ENCODE measurements at places on chromosomes 1 and 21.

DNA sequence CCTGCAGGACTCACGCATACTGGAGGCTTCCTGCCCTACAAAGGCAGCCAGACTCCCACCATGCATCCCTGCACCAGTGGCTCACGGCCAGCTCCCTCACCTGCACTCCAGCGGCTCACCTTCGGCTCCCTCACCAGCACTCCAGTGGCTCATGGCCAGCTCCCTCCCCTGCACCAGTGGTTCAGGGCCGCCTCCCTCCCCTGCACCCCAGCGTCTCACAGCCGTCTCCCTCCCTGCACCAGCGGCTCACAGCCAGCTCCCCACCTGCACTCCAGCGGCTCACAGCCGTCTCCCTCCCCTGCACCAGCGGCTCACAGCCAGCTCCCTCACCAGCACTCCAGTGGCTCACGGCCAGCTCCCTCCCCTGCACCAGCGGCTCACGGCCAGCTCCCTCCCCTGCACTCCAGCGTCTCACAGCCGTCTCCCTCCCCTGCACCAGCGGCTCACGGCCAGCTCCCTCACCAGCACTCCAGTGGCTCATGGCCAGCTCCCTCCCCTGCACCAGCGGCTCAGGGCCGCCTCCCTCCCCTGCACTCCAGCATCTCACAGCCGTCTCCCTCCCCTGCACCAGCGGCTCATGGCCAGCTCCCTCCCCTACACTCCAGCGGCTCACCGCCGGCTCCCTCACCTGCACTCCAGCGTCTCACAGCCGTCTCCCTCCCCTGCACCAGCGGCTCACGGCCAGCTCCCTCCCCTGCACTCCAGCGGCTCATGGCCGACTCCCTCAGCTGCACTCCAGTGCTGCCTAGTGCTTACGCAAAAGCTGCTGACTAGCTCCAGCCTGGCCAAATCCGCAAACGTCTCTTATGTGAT, 324.5 kb downstream of the NPHP4 start:
- DNase-seq, result no peak

GRCh38 chr1:17135530-17135929, 16.3 kb upstream of the PADI2 start:
- DNase-seq, result no peak

GRCh38 chr1:25628741-25629421, 12.3 kb downstream of the MAN1C1 start:
- no peak for DNase-seq

DNA sequence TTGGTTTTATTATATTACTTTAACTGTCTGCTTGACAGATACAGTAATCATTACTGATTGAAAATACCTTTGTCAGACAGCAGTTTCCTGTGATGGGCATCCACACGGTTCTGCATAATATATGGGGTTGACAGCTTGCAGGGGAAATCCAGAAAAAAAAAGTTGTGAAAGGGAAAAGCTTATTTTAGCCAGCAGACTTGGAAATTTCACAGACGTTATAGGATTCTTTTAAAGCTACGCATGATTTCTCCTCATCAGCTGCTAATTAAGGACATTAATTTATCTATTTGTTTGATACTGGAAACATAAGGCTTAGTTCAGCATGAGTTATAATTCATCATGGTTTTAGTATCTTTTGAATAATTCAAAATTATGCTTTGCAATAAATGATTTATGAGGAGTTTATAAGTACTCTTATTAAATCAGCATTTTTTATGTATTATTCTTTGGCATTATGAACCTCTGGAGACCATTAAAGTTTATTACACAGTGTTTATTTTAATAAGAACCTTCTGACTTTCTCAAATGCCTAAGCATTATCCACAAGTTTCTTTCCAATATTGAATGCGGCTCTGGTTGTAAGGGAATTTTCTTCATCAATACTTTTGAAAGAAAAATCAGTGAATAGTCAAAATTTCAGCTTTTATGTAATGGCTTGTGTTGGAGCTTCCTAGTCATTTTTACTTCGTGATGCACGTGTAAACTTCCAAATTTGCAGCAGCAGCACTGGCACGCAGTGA, 235.3 kb upstream of the KCNK2 start:
- DNase-seq, result no peak
